Aorta (tissue), 5 donors: ENCODE measurements at places on chromosomes 13 and 19.
A peak's percentile ranks its signal among the peaks of the same experiment; 100 is the strongest.

DNA sequence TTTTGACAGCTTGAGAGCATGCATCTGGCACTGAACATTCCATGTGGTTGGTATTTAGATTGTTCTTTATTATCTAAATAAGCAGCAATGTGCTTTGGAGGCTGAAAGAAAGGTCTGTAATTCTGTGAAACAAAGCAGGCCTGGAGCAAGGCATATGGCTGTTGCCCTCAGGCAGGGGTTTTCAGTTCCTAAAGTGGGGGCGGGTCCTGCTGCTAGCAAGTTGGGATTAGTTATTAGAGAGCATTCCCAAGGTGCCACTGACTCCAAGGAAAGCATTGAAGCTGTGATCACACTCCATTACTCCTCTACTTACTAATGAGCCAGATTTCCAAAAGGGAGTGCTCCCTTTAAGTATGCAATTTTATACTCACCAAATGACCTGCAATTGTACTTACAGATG, 432.2 kb downstream of the OLFM4 start:
- DNase-seq, result no peak

GRCh38 chr19:49366110-49366509, 2.4 kb downstream of the DKKL1 start:
- no peak for DNase-seq

- DNase-seq, result peak; percentile 67
These were observed 964 bp downstream of the KHSRP start for GRCh38 chr19:6423499-6424194.

DNA sequence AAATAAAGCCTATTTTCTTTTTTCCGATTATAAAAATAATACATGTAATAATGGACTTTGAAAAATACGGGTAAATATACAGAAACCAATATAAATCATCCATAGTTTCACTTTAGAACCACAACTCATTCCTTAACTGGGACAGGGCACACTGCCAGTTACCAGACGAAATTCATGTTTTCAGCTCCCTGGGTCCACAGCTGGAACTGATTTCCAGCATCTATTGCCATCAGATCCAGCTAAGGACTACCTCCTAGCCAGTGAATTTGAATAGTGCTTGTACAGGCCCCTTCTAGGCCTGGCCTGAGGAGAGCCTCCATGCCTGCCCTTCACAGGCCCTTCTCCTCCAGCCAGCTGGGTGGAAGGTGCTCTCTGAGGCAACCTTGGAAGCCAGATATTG, 30.0 kb upstream of the ATP12A start:
- DNase-seq, result no peak

DNA sequence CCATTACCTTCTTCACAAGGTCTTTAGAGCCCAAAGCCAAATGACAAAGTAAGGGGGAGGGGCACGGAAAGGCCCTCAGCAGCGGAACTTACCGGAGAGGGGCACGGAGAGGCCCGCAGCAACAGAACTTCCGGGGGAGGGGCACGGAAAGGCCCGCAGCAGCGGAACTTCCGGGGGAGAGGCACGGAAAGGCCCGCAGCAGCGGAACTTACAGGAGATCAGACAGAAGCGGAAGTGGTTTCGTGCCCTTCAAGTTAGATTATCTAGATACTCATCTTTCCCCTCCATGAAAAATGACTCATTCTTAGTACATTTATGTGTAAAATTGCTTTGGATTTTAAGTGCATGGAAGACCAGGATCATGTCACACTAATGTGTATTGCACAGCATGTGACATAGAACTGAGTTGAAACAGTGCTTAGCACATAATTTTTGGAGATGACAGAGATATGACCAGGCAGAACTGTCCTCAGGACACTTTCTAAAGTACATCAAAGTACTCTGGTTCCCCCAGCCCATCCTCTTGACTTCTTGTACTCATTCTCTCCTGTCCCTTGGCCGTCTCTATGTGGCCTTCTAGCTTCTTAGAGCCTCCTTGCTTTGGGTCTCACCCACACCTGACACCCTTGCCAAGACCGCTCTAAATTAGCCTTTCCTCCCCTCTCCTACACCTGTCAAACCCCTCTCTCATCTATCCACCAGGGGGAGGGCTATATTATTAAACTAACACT, 25.7 kb upstream of the TPTE2 start:
- no peak for DNase-seq

DNA sequence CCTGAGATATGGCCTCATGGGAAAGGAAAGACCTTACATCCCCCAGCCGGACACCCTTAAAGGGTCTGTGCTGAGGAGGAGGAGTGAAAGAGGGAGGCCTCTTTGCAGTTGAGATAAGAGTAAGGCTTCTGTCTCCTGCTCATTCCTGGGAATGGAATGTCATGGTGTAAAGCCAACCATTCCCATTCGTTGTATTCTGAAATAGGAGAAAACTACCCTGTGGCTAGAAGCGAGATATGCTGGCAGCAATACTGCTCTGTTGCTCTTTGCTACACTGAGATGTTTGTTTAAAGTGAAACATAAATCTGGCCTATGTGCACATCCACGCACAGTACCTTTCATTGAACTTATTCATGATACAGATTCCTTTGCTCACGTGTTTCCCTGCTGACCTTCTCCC, 783 bp upstream of the ZNF587B start:
- DNase-seq, result no peak

GRCh38 chr19:32661318-32661717, 13.7 kb downstream of the ANKRD27 start:
- DNase-seq, result no peak

- DNase-seq, result no peak
These were observed 12.2 kb upstream of the ZNF429 start for GRCh38 chr19:21492947-21493906.

- DNase-seq, result peak; percentile 85
These were observed 11.8 kb upstream of the SHD start for GRCh38 chr19:4267101-4267900.

- DNase-seq, result no peak
These were observed 4.5 kb upstream of the KCNJ14 start for GRCh38 chr19:48450863-48451262.

- DNase-seq, result no peak
These were observed 46.2 kb downstream of the CDK8 start for GRCh38 chr13:26300140-26300539.

DNA sequence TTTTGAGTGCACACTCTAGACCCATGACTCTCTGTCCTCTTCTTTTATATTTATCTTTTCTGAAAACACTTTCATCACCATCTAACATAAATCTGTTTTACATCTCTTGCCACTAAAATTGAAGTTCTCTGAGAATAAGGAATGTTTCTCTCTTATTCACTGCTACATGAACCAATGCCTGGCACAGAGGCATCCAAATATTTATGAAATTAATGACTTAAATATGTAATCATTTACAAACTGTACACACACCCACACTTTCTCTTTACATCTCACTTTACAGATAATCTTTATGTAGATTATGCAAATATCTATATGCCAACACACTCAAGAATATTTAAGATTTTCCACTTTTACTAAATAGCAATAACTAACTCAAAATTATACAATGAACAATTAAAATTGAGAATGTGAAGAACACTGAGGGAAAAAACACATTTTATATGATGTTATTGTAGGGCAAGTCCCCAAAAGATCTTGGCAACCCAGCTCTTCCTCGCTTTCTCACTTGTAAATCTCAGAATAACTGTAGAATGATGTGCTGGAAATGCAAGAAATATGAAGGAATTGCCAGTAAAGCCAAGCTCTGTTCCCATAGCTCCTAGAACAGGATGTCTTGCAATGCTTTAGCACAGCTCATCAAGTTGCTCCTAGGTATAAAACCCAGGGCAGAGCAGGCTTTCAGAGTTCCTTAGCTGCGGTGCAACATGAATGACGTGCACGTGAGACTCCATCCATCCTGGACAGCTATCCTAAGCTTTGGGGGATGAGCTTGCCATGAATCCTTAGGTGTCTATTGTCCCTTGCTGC, 50.7 kb downstream of the UGGT2 start:
- DNase-seq, result no peak

DNA sequence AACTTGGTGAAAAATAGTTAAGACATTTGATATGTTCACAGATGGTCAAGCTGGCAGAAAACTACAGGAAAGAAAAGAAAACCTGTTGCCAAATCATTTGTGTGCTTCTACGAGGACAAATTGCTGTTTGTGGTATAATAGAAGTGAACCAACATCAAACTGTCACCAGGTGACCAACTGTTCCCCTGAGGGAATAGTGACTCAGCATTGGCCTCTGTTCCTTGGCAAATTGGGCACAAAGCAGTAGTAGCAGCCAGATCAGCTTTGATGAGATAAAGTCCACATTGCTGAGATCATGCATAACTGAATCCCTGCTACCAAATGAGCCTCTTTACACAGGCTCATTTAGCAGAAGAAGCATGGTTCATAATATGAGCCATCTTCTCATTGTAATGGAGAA, 103.5 kb downstream of the POSTN start:
- no peak for DNase-seq

GRCh38 chr13:95060014-95060519, 241.2 kb downstream of the ABCC4 start:
- no peak for DNase-seq

DNA sequence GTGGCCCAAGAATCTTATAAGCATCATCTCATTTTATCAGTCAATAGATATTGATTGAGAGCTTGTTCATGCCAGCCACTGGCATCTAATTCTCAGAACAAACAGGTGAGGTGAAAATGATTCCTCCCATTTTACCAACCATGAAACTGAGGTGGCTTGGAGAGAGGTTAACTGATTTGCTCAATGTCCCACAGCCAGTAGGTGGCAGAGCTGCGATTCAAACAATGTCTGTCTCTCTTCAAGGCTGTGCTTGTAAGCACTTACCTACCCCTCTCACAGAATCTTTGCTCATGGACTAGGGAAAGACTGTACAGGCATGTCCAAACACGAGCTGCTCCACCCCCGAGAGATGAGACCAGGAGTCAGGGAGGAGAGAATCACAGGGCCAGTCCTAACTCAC, 21.5 kb upstream of the GSX1 start:
- no peak for DNase-seq

GRCh38 chr13:32969516-32969941, 46.7 kb upstream of the KL start:
- peak; percentile 60 for DNase-seq

DNA sequence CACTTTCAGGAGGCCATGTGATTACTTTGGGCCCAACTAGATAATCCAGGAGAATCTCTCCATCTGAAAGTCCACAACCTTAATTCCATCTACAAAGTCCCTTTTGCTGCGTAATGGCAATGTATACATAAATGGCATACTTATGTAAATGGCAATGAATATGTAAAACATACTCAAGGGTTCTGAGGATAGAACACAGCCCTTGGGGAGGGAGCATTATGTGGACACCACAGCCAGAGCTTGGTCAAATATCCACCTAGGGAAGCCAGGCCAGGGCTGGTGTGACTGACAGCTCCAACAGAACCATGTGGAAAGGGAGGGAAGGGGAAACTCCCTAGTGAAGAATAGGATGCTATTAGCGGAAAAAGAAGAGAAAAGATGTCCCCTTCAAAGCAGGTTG, 496.2 kb downstream of the COG6 start:
- no peak for DNase-seq

GRCh38 chr13:49409008-49409407, 34.9 kb downstream of the CAB39L start:
- no peak for DNase-seq

- DNase-seq, result no peak
These were observed 106.4 kb upstream of the MLNR start for GRCh38 chr13:49113526-49114286.

DNA sequence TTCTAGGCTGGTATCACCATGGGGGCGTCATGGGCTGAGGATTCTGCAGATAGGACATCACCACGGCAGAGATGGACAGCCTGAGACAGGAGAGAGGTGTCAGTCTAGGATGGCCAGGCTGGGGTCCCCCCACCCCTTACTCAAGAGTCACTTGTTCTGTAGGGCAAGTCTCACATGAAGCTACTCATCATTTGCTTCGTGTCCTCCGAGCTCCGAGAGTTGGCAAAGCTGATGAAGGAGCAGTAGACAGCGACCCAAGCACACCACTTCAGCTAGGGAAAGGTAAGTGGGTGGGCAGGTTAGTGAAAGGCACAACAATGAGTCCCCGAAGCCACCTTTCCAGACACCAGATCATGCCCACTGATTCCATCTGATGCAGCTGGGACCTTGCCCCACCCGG, 1.7 kb downstream of the WDR83 start:
- DNase-seq, result no peak

GRCh38 chr13:98994896-98995295, 17.0 kb upstream of the DOCK9 start:
- no peak for DNase-seq

- no peak for DNase-seq
These were observed 145.8 kb downstream of the SLC7A1 start for GRCh38 chr13:29449726-29450125.

DNA sequence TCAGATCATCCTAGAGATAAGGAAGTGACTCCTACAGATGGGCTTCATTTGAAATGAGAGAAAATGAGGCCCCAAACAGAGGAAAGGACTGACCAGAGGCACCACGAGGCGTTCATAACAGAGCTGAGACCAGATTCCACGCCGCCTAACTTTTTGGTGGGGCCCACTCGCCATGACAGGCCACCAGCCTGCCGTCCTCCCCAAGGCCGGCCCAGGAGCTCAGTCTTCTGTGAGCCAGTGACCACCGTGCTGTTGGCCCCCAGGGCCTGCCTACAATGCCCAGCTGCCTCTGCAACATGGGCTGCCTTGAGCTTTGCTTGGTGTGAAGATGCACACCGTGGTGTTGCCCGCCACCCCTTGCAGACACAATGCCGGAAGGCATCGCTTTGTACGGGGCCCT, 40.5 kb downstream of the TSHZ3 start:
- DNase-seq, result no peak

DNA sequence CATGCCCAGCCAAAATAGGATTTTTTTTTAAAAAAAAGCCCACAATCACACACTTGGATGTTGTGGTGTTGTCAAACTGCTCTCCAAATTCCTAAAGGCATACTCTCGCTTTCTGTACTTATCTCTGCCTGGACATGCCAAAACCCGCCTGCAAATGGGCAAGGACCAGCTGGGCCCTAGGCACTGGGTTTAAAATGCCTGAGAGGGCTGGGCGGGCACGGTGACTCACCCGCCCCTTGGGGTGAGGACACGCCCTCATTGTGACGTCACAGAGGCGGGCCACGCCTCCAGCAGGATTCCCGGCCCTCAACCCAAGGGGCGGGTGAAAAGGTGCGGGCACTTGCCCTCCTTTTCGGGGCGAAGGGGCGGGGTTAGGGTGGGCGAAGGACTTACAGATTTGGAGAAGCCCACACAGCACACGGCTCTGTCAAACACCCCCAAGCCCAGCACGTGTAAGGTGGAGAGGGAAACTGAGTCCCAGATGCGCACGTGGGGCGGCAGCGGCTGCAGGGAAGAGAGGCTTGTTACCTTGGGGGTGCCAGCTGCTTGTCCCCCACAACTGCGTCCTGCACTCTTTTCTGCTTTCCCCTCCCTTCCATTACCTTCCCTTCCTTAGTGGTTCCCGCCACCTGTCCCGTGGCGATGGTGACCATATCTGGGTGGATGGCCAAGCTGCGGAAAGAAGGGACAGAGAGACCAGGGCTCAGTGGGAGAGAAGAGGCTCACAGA, 6.6 kb downstream of the EML2 start:
- peak; percentile 91 for DNase-seq

DNA sequence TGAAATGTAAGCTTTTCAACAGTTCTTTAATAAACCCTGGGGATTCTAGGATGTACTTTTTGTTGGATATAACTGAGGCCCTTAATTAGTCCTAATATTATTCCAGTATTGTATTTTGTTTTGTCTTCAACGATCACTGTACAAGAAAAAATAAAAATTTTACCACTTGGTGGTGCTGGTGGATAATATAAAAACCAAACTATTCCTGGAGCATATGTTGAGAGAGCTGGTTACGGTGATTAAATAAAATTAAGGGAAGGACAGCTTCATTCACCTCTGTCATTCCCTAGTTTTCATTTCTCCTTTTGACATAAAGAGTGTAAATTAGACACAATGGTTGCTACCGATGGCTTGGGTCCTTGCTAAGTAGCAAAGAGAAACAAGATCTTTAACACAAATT, 598.6 kb upstream of the PCDH20 start:
- DNase-seq, result no peak
